ENCODE measurements at places on chromosomes 12 and 14. TPM values are rescaled to one million over a fixed set of nuclear protein-coding genes. Genes with fewer than 3 reads are reported as not detected.
A peak's percentile ranks its signal among the peaks of the same experiment; 100 is the strongest.

GRCh38 chr14:92675976-92676375 is 72.5 kb downstream of the LGMN start:
- no peak for ATAC-seq

- no peak for ATAC-seq
Measured at GRCh38 chr12:124833693-124834122, 30.0 kb downstream of the SCARB1 start.

DNA sequence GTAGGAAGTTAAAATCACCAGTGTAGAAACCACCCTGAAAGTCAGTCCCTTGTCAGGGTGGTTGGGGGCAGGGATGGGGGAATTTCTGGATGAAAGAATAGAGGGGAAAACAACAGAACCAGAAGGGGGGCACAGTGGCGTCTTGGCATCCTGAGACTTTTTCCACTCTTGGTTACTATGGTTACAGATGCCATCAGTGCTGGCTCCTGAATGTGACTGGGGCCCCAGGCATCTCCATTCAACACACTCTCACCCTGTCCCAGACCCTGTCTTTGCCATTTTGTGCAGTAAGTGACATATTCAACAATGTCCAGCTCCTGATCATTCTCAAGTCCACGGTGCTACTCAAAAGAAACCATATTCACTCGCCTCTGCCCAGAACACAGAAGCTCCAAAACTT is 11.3 kb downstream of the KCNK10 start:
- ATAC-seq = no peak

DNA sequence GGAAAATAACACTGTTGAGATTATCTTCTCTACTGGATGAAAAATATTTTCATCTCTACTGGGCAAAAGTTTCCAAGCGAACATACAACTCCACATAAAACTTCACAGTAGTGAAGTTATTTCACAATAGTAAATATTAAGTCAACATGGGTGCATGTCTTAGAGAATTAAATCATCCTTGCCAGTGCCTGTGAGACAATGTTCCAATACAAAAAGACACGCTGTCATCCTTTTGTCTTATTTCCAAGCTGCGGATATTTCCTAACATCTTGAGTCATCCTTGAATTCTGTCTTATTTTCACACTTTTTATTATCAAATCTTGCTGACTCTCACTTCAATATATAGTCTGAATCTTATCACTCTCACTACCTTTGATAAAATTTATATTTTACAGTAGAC is 142.9 kb upstream of the KITLG start:
- ATAC-seq = no peak

DNA sequence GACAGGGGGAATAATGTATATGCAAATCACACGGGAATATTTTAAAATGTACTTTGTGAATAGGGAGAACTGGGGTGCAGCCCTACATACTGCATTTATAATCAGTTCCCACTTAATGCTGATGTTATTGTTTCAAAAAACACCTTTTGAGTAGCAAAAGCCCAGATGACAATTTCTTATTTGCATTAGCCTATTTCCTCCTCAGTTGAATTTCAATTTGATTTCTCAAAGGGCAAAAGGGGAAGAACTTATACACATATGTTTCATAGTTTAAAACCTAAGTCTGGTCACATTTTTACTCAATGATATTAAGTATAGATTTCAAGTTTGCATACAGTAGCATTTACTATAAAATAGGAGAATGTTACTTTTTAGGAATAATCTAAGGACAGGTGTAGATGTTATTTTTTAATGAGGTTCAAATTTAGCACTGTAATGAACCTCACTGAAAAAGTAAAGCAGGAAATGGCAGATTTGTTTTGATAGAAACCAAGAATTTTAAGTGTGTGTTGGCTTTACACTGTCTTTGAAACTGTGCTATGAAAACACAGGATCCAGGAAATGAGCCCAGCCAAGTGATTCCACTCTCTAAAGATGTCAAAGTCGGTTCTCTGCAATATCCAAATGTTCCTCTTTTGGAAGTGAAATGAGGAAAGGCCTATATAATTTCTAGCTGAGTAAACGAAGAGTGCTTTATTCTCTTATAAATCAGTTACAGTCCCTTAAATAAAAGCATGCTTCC is 367.4 kb downstream of the BTG1 start:
- peak; percentile 64 for ATAC-seq

OR4K13 gene
- not detected for total RNA-seq

GRCh38 chr12:25625146-25625545 is 72.1 kb upstream of the LMNTD1 start:
- no peak for ATAC-seq

HOXC11 gene
- not detected for total RNA-seq

BCL11B gene
- 51.4 TPM for total RNA-seq

DNA sequence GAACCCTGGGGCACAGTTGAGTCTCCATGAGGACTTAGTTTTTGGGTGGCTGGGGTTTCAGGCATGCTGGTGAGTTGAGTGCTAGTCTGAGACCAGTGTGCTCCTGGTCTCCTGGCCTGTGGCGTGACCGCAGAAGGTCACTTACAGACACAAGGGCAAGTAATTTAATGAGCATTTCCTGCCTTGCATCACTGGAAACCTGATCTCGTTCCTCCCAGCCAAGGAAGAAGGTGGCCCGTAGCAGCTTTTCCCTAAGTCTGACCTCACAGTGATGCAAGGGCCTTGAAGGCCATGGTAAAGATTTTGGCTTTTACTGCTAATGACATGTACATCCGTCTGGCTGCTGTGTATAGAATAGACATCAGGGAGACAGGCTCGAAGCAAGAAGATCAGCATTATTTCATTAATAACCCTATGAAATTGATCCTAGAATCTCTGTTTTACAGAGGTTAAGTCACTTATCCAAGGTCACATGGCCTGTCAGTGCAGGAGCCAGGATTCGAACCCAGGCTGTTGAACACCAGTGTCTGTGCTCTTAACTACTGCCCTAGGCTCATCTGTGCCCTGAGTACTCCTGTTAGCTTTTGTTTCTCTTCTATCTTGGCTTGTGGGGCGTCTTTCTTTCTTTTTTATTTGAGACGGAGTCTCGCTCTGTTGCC is 4.6 kb downstream of the TMEM120B start:
- no peak for ATAC-seq

DNA sequence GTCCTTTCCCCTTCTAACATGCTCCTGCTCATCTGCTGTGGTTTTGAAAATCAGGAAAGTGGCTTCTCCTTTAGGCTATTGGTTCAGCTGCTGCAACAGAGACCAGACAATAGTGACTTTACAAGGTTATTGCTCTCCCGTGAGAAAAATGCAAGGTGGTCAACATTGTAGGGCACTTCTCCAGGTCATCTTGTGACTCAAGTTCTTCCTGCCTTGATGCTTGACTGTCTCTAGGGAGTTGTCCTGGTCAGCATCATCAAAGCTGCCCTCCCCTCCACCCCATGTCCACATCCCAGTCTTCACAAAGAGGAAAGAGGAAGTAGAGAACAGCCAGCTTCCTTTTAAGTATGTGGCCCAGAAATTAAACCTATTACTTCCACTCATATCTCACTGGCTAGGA is 3.9 kb upstream of the TMEM63C start:
- no peak for ATAC-seq

DNA sequence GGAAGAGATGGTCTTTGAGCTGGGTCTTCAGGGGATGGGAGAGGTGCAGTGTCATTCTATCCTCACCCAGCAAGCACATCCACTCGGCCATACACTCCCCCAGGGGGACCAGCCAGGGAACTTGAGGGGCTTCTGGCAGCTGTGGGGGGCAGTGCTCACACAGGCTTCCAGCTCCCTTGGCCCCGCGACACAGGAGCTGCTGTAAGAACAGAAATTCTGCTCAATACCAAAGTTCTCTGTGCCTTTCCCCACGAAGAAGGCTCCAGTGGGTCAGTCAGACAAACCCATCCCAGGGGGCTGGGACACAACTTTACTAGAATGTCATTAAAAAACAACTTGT is 289.1 kb upstream of the RTL1 start:
- no peak for ATAC-seq

DNA sequence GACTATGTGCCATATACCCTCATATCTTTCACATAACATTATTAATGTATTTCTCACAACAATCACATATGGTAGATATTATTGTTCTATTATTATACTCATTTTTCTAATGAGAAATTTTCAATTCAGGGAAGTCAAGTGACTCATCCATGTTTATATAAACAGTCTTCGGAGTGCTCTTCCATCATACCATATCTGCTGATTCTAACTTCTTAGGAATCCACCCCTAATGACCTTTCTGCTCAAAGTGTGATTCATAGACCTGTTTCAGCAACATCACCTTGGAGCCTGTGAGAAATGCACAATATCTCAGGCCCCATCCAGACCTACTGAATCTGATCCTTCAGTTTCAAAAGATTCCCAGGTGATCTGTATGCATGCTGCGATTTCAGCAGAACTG is 39.8 kb upstream of the OVCH1 start:
- ATAC-seq = no peak

SIX4 gene
- total RNA-seq = 0.54 TPM

GRCh38 chr14:35986219-35986573 is 160.1 kb downstream of the BRMS1L start:
- no peak for ATAC-seq

KRT3 gene
- not detected for total RNA-seq

GPRC5D gene
- total RNA-seq = not detected

DNA sequence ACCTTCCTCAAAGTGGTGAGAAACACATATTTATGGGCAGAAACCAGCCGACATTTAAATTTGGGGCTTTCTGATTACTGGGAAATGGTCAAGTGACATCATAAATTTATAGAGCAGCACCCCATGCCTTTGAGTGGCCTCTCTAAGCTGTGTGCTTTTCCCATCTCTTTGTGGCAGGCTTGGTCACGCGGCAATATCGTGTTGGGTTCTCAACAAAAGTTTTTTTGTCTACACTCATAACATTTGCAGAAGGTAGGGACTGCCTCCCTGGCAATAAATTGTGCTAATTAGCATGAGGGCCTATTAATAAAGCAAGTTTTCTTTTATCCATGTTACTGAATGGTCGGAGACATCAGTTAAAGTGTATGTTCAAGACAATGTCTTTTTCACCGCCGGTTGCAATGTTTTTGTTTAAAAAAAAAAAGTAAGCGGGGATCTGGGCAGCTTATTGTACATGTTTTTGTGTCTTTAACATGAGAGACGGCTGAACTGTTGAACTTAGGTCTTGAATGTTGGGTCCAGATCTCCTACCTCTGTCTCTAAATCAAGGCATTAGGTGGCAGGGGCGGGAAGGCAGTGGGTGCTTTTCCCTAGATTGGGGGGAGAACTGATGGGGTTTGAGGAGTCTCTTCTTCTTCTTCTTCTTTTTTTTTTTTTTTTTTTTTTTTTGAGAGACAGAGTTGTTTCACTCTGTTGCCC is 193.3 kb downstream of the PHETA1 start:
- no peak for ATAC-seq

KRT77 gene
- total RNA-seq = not detected

Data from activated T-helper 17 cell treated with anti-CD3 and anti-CD28 coated beads, Interleukin-2, amount 50 U/mL, for 72 hours (primary cell).